ENCODE measurements at places on chromosomes 1 and 21.

GRCh38 chr1:175225805-175226129 lies 33.2 kb upstream of the KIAA0040 start:
- DNase-seq, result no peak

DNA sequence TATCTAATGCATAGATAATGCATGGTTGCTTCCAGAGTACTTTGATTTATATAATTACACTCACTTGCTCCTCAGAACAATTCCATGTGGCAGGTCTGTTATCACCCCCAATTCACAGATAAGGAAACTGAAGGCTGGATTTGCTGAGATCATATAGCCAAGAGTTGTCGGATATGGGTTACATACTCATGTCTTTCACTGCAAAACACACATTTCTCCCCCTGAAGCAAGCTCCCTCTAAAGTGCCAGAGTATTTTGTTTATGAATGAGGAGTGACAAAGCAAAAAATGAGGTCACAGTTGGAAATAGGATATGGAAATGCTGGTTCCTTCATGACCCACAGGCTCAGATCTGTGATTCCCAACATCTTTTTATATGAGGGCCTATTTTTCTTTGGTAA lies 134.2 kb downstream of the ROR1 start:
- DNase-seq, result no peak

DNA sequence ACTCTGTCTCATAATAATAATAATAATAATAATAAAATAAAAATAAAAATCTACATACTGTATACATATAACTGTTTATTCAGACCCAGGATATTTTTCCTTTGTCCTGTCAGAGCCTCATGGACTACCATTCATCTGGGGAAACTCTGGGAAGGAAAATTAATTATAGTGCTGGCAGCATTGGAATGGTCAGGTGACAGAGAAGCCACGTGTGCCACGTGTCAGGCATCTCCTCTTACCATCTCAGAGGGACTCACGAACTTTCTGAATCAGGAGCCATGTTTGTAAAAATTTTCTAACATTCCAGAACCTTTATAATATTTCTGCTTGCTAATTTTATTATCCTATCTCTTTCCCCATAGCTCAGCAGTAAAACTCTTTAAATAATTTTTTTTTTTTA lies 97.8 kb upstream of the HNRNPU start:
- peak; percentile 26 for DNase-seq

GRCh38 chr1:156525856-156526489 lies 25.4 kb upstream of the MEF2D start:
- DNase-seq, result no peak

DNA sequence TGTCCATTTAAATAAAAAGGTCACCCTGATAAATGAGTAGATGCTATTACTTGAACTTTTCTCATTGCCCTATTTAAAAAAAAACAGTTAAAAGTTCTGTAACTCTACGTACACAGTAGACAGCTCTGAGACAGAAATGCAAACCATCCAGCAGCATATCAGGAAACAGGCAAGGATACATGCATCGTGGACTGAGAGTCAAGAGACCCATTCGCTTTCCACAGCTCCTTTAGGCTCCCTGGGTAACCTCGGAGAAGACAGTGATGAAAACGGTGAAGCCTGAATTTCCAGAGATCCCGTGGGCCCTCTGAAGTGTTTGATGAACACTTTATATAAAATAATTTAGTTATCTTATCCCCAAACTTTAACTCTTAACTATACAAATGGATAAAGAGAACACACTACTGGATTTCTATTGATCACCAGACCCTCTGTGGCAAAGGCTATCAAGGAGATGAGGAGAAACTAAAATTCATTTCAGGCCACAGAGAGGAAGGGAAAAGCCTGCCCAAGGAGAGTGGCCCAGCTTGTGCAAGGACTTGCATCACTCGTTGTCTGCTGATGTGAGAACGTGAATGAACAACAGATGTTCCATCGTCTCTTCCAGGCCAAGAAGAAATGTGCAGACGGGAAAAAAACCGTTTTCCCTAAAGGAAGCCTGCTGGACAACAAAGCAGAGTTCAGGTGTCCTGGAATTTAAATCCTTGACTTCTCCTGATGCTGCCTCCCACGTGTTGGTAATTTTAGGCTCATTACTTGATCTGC lies 131.0 kb downstream of the TGFBR3 start:
- no peak for DNase-seq

- no peak for DNase-seq
These were observed 87.9 kb downstream of the SSBP3 start for GRCh38 chr1:54318246-54318814.

GRCh38 chr21:16179773-16180172 lies 450.0 kb downstream of the USP25 start:
- no peak for DNase-seq

DNA sequence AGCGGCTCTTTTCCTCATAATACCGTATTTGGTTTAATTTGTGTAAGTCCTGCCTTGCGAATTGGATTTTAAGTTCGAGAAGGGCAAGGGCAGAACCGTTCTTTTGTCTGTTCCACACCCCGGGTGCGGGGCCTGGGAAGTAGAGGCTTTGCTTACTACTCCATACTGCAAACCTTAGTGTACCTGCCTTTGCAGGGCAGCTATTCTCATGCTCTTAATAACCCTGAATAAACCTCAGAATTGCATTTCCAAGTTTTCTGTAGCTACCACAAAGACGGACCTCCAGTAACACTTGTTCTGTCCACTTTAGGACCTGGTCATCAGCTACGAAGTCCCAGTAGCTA lies 657 bp upstream of the HNRNPU start:
- DNase-seq, result no peak

DNA sequence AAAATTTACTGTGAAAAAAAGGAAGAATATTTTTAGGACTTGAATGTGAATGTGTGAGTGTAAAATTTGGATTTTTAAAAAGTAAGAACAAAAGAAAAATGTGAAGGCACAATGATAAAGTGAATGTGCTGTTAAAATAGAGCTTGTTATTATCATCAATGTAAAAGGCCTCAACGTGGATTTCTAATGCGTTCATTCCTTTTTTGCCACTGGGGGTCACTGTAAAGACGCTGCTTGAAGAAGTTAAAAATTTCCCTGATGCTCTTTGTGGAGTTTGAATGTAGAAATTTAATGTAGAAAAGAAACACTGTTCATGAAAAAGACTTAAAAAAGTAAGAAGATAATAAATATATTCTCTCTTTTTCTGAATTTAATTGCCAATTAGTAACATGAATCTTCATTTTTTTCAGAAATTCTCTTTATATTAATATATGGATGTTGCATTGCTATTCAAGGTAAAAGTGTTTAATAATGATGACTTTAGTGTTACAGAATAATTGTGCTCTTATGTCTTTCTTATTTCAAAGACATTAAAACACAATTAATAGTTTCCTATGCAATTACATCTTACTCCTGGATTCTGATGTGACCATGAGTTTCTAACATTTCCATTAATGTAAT lies 161.5 kb downstream of the DNM3 start:
- peak; percentile 43 for DNase-seq

DNA sequence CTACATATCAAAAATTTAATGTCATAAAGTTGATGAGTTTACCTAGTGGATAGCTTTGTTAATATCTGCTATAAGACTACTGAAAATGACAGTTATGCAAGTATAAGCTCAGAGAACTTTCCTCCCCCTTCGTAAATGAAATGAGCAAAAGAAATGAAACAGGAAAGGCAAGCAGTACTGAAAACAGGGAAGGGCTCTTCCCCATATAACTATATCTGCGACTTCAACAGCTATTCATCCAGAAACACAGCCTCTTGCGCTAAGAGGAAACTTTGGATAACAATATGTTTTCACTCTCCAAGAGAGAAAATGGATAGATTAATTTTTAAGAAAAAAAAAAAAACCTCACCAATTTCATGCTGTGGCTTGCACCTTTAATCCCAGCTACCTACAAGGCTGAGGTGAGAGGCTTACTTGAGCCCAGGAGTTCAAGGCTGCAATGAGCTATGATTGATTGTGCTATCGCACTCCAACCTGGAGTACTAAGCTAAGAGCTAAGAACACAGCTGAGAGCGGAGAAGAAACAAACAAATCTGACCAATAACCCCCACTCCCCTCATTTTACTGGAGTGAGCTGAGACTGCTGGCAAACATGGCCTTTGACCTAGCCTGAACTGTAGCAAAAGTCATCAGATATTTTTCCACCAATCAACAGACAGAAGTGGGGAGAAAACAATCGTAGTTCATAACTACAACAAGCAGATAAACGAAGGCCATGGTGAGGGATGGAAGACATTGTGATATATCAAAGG lies 29.0 kb downstream of the METTL18 start:
- DNase-seq, result no peak

GRCh38 chr21:37257967-37258877 lies 8.9 kb downstream of the VPS26C start:
- DNase-seq, result no peak

DNA sequence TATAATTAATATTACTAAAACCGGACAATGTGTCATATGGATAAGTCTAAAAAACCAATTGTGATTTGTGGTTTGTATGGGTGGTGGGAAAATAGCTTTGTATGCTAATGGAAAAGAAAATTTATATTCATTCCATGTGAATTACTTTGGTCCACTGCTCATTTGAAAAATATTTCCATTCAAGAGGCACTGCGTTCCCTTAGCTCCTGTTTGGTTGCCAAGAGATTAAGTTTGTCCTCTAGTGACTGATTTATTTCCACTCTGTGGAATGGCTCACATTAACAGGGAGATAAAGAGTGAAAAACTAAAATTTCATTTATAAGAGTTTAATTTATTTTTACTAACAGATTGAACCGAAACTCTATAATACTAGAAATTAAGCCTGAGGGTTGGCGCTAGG lies 744.1 kb upstream of the CHRM3 start:
- DNase-seq, result peak; percentile 70

DNA sequence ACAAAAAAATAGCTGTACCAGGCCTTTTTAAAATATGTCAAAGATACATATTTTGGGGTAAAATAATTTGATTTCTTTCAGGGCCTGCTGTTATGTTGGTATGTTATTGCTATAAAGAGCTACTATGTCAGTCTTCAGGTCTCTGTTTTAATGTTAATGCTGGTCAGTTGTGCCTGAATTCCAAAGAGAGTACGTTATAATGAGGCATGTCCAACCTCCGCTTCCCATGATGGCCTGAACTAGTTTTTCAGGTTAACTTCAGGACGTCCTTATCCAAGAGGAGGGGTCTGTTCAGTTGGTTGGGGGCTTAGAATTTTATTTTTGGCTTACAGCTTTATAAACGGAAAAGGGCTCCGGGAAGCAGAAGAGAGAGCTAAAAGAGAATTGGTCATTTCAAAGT lies 34.9 kb upstream of the LYPD8 start:
- DNase-seq, result no peak

DNA sequence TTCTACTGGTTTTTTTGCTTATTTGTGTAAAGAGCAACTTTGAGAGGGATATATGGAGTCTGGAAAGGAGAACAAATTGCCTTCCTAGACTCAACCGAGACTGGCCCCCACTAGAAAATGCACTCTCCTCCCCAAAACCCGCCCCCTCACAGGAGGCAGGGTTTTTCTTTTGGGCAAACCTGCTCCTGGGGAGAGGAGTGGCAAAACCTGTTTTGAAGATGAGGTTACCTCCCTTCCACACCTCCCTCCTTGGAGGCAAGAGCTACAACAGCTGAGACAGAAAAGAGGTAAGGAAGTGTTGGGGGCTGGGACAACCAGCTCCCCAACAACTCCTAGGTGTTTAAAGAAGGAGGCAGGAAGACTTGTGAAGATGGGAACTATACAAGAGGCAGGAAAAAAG lies at the start of gene BNIPL:
BNIPL (plus strand) TSS at position 231 of the 400 bp plus-strand sequence; CDS start at position 371, 140 bp downstream.
- no peak for DNase-seq

DNA sequence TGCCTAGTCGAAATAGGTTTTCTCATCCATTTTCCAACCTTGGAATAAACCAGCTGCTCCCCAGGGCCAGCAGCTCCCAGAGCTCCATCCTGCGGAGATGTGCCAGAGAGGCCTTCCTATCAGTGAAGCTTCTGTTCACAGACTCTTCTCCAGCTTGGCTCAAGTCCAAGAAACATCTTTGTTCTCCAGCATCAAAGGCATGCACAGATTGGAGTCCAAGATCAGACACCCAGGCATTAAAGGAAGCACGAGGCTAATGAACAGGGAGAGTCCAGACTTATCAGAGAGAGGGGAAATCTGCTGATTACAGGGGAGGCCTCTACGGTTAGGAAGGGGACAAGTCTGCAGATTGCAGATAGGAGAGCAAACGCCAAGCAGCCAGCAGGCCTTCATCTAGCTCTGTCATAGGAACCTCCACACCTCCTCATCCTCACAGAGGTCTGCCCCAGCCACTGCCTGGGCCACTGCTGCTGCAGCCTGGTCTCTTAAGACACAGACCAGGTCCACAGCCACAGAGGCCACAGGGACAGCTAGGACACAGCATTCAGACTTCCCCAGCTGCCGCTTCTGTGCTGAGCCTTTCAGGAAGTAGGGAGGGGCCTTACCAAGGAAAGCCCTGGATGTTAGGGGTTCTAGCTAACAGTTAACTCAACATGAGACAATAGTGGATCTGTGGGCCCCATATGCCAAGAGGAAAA lies 3.4 kb downstream of the PRR9 start:
- no peak for DNase-seq

- peak; percentile 51 for DNase-seq
These were observed 14.1 kb downstream of the TTC3 start for GRCh38 chr21:37087188-37087587.

- DNase-seq, result no peak
These were observed 330.2 kb downstream of the RRAGC start for GRCh38 chr1:38529391-38529790.

- peak; percentile 49 for DNase-seq
These were observed 8.6 kb upstream of the RAB29 start for GRCh38 chr1:205783904-205784303.

DNA sequence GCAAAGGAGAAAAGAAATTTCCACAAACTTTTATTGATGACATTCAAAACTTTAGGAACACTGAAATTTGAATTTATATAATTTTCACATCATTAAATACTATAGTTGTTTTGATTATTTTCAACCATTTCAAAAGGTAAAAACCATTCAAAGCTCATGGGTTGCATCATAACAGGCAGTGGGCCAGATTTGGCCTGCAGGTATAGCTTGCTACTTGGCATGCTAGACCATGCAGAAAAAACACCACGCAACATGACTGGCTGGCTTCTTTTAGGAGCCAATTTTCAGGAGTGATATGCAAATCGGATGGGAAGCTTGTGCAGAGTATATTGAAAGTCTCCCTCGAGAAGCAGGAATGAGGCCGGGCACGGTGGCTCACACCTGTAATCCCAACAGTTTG lies 144.8 kb downstream of the GLUL start:
- no peak for DNase-seq

DNA sequence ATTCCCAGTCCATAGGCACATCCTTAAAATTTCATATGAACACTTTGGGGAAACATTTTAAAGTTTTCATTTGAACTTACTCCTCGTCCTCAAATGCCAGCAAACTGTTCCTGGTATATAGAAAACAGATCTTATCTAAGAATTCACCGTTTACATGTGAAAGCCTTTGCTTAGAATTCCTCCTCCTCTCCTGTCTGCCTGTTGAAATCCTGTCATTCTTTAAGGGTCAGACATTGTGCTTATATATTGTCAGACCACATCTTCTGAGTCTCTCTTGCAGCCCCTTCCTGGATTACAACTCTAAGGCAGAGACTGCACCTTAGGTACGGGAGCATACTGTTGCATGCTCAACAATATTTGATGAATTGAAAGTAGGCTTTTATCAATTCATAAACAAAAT lies 239.7 kb downstream of the SMYD3 start:
- no peak for DNase-seq

GRCh38 chr1:59261537-59261936 lies 35.4 kb upstream of the FGGY start:
- DNase-seq, result peak; percentile 67

Measured in stromal cell of bone marrow (primary cell).